Stimulated activated CD4-positive, alpha-beta T cell treated with anti-CD3 and anti-CD28 coated beads, Interleukin-1b, Interleukin-23, amount 100 ng/mL, for 1 hour (primary cell): ENCODE measurements at places on chromosomes 7 and 10.

- DNase-seq = no peak
Observed at GRCh38 chr10:71565284-71566000, 154.1 kb downstream of the C10orf105 start.

- DNase-seq = no peak
Observed at GRCh38 chr10:123154711-123155505, 706 bp downstream of the BUB3 start.

- DNase-seq = no peak
Observed at GRCh38 chr10:94149702-94150101, 156.0 kb downstream of the PLCE1 start.

DNA sequence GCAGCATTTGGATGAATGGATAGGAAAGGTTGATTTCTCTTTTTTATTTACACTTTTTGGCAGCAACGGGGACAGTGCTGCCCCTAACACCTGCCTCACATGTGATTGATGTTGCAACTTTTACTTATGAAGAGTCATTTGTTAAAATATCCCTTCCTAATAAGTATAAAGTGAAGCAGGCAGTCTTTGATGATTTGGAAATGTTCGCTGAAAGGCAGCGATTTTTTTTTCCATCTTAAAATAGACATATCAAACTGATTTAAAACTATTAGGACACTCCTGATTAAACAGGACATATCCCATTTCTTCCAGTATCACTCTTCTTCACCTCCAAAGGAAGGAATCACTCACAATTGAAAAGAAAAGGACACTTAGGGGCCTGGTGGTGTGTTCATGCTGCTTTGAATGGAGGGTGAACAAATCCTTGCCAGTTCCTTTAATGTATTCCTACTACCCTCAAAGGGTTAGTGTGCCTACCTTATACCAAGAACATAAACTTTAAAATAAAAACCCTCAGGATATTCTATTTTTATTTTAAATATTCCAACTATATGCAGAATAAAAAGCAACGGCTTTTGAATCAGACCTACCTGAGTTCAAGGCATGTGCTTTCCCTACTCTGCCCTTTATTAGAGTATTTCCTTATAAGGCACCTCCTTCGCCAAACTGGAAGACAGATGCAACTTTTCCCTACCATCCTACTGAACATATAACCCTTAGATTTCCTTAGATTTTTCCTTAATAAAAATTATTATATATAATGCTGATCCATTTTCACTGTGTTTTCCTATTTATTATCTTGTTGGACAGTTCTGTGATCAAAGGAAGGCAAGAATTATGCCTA, 1.1 kb downstream of the ADK start:
- no peak for DNase-seq

GRCh38 chr7:74253835-74254128, 417 bp downstream of the RFC2 start:
- no peak for DNase-seq

GRCh38 chr10:100209303-100209702, 20.1 kb downstream of the CHUK start:
- DNase-seq = no peak

- DNase-seq = no peak
Observed at GRCh38 chr10:70958396-70958795, 70.0 kb upstream of the PCBD1 start.

DNA sequence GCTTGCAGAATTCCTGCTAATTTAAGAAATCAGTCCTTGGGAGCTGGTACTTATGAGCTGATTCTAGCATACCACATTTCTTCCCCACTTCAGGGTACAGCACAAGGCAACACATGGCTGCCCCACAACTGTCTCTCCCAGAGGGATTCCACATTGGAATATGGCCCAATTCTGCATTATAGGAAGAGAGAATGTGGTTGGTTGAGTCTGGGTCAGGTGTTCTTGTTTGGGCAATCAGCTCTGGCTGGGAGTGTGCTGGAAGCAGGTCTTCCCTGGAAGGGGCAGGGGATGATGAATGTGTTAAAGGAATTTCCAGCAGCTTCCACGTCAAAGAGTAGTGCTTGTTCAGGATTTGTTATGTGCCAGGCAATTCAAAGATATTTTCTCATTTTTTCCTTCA, 95.7 kb downstream of the BUB3 start:
- no peak for DNase-seq

GRCh38 chr7:157465891-157466866, 129.4 kb downstream of the DNAJB6 start:
- DNase-seq = no peak

DNA sequence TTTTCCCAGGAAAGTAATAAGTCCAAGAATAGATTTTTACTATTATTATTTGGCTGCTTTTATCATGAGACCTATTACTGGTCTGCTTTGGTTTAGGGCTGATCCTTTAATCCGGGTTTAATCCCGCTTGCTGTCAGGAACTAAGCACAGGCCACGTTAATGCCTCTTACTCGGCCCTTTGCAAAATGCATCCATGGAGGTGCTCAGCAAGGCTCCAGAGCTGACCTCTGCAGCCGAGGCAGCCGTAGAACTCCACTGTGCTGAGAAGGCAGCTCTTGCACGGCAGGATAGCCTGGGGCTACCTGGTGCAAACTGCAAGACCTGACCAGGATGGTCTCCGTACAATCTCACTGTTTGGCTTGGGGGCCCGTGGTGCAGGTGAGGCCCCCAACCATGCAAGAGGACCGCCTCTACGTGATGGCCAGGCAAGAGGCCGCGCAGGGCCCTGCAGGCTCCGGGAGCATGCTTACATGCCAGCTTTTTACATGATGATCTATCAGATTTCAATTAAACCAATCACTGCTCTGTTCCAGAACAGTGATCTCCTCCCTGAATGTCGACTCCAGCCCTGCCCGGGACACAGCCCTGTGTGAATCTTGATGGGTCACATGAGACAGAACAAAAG, 10.4 kb upstream of the CALML3 start:
- no peak for DNase-seq

- no peak for DNase-seq
Observed at GRCh38 chr10:59175538-59176240, 754 bp upstream of the PHYHIPL start.

- DNase-seq = no peak
Observed at GRCh38 chr7:117127585-117128168, 174.4 kb downstream of the ST7 start.

- DNase-seq = no peak
Observed at GRCh38 chr7:133411395-133411794, 158.5 kb downstream of the EXOC4 start.

DNA sequence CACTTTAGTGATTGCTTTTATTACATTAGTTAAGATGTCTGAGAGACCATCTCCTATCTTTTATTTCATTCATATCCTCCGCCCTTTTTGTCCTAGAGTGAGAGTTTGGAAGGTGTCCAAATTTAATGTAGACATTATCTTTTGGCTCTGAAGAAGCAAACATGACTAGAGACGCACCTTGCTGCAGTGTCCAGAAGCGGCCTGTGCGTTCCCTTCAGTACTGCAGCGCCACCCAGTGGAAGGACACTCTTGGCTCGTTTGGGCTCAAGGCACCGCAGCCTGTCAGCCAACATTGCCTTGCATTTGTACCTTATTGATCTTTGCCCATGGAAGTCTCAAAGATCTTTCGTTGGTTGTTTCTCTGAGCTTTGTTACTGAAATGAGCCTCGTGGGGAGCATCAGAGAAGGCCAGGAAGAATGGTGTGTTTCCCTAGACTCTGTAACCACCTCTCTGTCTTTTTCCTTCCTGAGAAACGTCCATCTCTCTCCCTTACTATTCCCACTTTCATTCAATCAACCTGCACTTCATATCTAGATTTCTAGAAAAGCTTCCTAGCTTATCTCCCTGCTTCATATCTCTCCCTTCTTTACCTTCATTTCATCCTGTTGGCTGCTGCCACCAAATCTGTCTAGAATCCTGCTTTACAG, 10.4 kb upstream of the CLCN1 start:
- DNase-seq = peak; percentile 22

DNA sequence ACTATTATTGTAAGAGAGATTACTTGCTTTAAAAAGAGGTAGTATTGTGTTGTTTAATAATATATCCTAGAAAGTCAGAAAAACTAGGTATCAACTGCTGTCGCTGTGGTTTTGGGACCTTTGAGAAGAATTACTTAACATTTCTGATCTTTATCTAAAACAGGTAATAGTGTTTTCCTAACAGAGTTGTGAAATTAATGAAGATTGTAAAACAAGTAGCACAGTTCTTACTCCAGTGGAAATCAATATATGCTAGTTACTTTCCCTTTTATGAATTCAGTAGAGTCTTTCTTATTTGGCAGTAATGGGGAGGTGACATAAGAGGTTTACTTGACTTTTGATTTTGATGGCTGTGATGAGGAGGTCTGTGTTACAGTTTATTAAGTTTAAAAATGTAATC, 58.1 kb downstream of the KIF20B start:
- DNase-seq = no peak

DNA sequence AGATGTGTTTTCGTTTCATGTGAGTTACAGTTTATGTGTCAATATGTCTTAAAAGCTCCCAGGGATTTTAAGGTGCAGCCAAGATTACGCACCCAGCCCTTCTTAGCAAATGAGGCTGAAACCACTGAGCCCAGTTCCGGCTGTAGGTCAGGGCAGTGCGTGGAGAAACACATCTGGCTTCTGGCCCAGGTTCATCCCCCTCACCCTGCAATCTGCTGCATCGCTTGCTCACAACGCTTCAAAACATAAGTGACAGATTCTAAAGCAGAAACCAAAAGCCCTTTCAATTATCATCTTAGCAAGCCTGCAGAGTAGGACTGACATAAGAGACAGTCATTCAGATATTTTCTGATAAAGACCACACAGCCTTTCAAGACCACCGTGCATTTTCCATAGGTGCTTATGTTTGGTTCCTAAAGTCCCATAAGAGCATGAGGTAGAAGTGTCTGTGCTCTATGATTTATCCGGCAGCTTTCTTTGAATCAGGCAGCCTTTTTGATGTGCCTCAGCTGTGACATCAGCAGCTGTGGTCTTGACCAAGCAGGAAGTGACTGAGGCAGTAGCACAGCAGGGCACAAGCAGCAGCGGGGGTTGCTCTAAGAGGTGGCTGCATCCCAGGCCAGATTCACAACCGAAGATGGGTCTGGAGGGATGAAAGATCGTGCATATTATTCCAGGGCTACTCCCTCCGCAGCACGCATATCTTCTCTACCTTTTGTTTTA, 72.1 kb upstream of the LYZL2 start:
- no peak for DNase-seq

DNA sequence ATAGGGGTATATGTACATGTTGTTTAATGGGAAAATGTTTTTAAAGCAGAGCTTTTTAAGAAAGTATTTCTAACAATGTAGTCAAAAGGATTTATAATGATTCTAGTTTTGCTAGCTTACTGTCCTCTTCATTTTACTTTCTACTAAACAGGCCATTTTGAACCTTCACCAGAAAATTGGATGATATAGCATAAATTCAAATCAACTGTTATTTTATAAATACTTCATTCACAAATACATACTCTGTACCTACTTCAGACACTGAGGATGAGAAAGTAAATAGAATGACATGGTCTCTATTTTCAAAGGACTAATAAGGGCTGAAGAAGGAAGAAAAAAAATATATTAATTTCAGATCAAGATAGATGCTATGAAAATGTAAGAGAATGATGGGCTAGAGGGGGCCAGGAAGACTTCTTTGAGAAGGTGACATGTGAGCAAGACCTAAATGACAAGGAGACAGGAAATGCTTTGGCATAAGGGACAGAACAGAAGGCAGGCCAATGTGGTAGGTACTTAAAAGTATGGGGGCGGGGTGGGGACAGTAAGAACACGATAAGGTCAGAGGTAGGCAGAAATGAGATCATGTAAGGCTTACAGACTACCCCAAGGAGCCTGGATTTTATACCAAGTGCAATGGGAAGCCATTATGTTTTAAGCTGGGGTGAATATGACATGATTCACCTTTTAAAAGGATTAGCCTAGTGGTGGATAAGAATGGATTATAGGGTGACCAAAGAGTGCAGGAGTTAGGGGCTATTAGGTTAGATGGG, 5.2 kb downstream of the NAMPT start:
- DNase-seq = no peak

- no peak for DNase-seq
Observed at GRCh38 chr7:30433082-30433481, 45.5 kb downstream of the NOD1 start.

DNA sequence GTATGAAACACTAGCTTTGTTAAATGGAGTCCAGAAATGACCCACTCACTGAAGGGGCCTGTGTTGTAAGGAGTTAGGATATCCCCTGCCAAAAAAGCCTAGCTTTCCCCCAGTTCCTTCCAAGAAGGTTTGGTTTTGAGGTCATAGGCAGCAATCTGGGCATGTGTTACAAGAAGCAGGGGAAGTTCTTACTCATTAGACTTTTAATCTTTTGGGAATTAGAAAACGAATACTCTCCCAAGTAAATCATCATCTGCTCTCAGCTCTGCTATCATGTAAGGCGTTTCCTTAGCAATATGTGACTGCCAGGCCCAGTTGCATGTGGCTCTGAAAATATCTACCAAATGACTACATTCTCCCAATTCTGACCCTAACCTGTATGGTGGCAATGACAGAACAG, 3.7 kb downstream of the NOD1 start:
- DNase-seq = no peak

- DNase-seq = no peak
Observed at GRCh38 chr7:137975221-137975620, 26.7 kb downstream of the CREB3L2 start.

- DNase-seq = no peak
Observed at GRCh38 chr7:145665499-145666258, 450.9 kb upstream of the CNTNAP2 start.

- no peak for DNase-seq
Observed at GRCh38 chr10:24756283-24756682, 32.6 kb upstream of the ARHGAP21 start.

- no peak for DNase-seq
Observed at GRCh38 chr7:7681191-7681935, 37.0 kb downstream of the RPA3 start.

GRCh38 chr10:118732245-118733165, 22.3 kb downstream of the CACUL1 start:
- DNase-seq = no peak

- DNase-seq = no peak
Observed at GRCh38 chr10:80538481-80539185, 931 bp downstream of the SH2D4B start.

DNA sequence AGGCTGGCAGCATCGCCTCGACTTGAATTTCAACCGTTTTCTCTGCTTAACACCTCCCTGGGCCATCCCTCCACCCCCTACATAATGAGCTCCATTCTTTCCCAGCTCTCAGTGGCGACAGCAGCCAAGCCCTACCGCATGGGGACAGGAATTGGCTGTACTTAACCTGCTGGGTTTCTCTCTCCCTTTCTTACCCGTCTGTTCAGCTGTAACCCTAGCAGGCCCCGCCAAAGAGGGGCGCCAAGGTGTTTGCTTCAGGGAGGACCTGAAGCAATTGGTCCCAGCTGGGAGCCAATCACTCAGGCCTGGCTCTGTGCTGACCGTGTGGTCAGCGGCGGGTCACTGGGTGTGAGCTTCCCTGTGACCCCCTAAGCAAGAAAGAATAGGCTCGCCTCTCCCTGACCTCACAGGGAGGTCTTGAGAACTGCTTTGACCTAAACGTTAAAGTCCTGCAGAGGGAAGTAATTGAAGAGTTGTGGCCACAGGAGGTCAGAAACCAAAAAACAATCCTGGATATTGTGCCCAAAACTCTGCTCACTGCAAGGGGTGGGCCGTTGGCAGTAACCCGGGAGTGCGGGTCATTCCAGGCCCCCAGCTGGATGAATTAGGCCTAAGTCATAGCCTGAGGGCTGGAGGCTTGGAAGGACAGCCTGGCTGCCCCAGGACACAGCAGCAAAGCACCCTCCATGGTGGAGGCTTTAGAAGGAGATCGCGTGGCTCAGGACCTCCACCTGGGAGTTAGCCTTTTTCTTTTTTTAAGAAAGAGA, 114.6 kb downstream of the ITIH5 start:
- DNase-seq = no peak
